NCI-H1417 (cell line): ENCODE measurements at places on chromosomes 3 and 15.

- no peak for DNase-seq
Measured at GRCh38 chr3:142355692-142356091, 92.1 kb downstream of the XRN1 start.

DNA sequence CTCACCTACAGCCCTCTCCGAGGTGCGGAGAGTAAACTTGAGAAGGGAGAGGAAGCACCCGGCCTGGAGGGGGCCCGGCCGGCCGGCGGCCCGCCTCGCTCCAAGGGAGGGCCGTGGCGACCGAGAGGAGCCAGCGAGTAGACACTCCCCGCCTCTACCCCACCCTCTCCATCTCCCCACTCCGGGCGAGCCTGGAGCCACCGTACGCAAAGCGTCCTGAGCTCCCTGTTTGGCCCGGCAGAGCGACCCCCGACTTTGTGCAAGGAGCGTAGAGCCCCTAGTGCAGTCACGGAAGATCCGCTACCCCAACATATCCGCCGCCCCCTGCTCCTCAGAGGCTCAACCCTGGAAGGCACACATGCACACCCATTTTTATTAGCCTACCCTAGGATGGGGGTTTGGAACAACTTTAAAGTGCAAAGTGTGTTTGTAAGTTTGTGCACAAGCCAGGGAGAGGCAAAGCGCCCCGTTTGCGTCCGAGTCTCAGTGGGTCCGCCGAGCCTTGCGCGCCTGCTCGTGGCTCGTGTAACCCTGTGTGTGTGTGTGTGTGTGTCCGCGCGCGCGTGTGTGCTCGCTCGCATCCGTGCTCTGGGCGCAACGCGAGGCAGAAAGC, 508 bp upstream of the SMAD6 start:
- DNase-seq: peak; percentile 88

DNA sequence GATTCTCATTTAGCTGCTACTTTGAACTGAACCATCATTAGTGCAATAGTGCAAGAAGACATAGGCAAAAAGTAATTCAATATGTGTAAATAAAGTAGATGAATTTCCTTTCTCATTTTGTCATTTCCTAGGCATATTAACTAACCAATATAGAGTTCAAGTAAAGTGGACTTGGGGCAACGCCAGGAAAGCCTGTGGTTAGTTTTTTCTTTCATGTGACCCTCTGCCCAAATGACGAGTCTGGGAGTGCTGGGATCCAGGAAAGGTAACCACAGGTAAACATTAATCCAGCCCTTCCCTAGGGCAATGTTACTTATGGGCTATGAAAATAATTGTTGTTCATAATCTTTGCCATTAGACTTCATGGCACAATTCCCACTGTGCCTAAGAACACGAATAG, 181.0 kb downstream of the VPS13C start:
- no peak for DNase-seq

- DNase-seq: no peak
Measured at GRCh38 chr15:60651101-60651500, 172.2 kb upstream of the ICE2 start.

DNA sequence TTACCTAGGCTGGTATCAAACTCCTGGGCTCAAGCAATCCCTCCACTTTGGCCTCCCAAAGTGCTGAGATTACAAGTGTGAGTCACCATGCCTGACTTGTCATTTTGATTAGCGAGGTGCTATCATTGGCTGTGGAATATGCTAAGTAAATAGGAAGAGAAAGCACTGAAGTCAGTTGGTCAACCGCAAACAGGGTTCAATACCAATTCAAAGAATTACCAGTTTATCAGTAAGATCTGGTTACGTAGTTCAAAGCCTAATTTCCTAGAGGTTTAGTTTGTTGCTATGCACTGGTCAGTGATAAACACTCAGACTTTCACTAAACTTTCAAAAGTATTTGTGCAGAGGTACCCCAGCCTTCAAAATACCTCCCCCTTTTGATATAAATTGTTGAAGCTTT, 29.5 kb downstream of the GLB1 start:
- DNase-seq: no peak

- no peak for DNase-seq
Measured at GRCh38 chr3:70315021-70315420, 2.6 kb upstream of the MDFIC2 start.

DNA sequence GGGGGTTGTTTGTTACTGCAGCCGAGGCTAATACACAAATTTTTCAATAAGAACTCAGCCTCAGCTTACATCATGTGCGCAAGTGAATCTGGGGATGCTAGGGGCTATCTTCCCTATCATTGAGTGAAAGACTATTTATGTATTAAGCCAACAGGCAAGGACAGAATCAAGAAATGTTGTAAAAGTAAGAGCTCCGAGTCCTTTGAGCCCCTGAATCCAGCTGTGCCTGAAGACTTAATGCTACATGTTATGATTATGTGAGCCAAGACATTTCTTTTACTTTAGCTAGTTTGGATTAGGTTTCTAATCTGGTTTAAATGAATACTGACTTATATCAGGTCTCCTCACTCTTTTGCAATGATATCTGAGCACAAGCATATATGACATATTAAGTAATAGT, 782.9 kb upstream of the CFAP20DC start:
- no peak for DNase-seq

DNA sequence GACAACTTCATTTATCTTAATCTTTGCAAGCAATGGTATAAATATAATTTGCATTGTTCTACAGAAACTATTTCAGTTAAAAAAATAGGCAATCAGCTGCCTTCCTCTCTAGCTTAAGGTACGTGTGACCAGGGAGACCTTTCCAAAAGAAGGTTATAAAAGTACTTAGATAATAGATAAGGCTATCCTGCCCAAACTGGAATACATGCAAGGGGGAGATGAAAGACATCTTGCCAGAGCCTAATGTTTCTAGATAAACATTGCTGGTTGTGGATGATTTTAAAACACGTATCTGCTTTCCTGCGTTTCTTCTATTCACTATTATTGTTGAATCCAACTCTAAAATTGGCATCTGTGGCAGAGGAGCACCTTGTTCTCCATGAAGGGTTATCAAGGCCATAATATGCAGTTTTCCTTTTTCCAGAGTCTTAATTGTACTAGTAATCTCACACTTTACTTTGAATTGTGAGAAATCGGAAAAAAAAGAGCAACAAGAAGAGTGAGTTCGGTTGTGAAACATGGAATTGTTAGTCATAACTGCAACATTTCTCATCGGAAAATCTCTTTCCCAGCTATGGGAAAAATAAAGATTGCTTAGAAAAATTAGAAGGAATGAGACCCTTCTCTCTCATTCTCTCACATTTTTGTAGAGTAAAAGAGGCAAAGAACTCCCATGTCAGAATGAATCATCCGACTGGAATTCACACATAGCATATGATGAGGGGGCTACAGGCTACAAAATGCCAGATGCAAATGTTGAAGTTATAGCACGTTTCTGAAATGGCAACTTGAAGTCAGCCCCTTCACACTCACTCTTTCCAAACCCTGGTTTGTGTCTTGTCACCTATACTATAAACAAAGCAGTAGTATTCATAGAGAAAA, 936.1 kb upstream of the NR2F2 start:
- no peak for DNase-seq

DNA sequence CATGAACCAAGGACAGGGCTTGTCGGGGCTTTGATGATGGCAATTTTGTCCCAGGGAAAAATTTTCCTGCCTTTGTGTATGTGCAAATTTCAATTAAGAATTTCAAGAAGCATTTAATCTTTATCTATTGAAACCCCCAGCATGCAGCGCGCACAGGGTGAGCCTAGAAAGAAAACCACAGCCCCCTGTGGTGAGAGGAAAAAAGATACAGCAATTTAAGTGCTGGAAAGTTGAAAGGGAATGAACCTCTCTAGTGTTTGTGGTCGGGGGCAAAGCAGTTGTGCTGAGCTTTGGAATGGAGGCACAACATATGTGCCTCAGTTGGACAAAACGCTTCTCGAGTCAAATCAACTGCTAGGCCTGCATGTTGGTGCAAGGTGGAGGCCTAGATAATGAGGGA, 111.8 kb upstream of the C15orf61 start:
- DNase-seq: peak; percentile 87

- no peak for DNase-seq
Measured at GRCh38 chr3:186516646-186517045, 27.5 kb downstream of the CRYGS start.

GRCh38 chr3:99902091-99902490, 84.4 kb downstream of the CMSS1 start:
- DNase-seq: no peak

- no peak for DNase-seq
Measured at GRCh38 chr15:27686369-27686768, 412.7 kb downstream of the OCA2 start.

DNA sequence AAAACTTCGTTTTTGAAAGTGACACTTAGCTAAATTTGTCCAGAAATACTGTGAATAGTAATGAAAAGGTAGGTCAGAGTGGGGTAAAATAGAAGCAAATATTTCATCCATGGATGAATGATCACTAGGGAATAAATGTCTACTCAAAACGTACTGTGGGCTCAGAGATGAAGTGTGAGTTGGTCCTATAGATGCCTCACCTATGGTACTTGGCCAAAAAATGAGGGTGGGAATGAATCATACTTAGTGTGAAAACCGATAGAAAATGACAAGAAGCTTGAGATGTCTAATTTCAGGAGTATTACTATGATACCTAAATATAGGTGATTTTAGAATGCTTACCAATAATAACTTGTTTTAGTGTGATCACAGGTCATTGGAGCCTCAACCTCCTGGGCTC, 155.9 kb downstream of the GMNC start:
- no peak for DNase-seq

- DNase-seq: no peak
Measured at GRCh38 chr15:52028431-52029093, 9.5 kb downstream of the MAPK6 start.

- DNase-seq: no peak
Measured at GRCh38 chr3:181458857-181459256, 252.9 kb upstream of the SOX2 start.

DNA sequence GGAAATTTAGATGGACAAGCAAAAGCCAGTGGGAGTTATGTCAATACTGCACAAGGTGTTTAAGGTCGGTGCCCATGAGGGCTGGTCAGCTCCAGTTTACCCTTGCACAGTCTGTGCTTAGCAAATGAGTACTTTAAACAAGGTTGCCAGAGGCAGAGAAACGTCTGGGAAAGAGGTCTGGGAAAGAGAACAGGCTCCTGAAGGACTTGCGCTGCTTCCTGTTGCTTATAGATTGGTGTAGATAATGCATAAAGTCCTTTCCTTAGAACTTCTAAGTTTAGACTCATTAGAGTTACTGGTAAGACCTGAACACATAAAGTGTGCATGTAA, 162.6 kb upstream of the P2RY1 start:
- DNase-seq: no peak

- DNase-seq: no peak
Measured at GRCh38 chr3:48356419-48356818, 15.6 kb upstream of the FBXW12 start.

GRCh38 chr3:194851254-194851653, 165.6 kb downstream of the FAM43A start:
- no peak for DNase-seq

- peak; percentile 76 for DNase-seq
Measured at GRCh38 chr3:86245360-86245759, 745.6 kb downstream of the VGLL3 start.

- DNase-seq: no peak
Measured at GRCh38 chr15:78179286-78179840, 30.2 kb downstream of the IDH3A start.

- DNase-seq: no peak
Measured at GRCh38 chr15:47299846-47300434, 417.4 kb upstream of the SEMA6D start.

GRCh38 chr3:174216946-174217718, 642.0 kb upstream of the NAALADL2 start:
- no peak for DNase-seq

DNA sequence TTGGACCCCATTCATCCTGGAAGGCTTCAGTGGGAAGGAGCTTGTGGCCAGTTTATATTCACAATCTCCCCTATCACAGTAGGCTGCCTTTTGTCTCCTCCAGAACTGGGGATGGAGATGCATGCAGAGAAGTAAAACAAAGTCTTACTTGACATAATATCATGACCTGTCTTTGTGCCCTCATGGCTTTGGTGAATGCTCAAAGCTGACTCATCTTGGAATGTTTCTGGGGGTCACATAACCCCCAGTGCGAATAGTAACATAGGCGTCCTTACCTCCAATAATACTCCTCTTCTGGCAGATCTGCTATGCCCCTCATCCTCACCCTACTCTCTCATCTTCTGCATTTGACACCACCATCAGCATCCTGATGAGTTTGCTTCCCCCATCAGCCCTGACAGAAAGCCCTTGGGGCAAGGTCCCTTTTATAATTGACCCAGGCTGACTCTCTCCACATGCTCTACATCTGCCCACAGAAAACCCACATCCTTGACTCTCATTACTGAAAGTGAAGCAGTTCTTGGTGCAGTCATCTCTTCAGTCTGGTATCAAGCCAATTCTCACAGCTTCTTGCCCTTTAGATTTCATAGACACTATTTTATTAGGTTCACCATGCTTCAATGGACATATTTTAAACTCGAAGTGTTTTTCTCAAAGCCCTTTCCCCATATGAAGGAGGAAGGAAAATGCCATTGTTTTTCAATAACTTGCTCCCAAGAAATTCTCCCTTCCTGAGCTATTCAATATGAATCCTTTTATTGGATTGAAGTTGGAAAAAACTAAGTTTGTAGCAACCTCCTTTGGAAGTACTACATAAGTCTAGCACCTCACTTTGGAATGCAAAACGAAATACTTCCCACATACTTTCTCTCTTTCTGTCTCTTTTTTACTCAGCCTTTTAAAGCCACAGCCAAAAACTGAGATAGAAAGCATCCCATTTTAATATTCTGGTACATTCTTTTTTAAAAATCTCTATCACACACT, 36.6 kb downstream of the OSTN start:
- DNase-seq: no peak

- DNase-seq: no peak
Measured at GRCh38 chr15:63191895-63192618, 2.7 kb downstream of the RAB8B start.

DNA sequence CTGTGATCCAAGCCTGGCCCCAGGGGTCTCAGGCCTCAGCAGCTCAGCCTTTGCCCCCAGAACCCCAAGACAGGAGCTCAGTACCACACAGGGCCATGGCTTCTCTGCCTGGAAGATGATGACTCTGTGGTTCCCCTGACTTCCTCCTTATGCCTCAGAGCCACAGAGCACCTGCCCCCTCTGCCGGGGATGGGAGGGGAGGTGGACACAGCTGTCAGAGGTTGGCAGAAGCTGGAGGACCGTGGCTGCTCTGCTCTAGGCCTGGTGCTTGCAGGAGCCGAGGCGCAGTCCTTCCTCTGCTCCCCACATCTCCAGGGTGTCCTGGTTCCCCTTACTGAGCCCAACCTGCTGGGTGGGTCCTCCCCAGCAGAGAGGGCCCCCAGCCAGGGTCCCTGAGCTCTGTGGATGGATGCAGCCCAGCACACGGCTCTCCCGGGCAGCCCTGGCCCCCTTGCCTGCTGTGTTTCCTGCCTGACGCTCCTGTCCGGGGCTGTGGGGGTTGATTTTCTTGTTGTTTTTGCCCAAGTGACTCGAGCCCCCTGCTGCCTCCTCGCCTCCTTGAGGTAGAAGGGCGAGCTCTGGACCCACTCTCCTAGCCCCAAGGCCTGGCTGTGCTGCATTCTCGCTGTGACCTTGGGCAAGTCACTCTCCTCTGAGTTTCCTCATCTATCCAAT, 36.6 kb downstream of the PSTPIP1 start:
- DNase-seq: no peak
